ENCODE measurements at places on chromosomes 13 and 19.

DNA sequence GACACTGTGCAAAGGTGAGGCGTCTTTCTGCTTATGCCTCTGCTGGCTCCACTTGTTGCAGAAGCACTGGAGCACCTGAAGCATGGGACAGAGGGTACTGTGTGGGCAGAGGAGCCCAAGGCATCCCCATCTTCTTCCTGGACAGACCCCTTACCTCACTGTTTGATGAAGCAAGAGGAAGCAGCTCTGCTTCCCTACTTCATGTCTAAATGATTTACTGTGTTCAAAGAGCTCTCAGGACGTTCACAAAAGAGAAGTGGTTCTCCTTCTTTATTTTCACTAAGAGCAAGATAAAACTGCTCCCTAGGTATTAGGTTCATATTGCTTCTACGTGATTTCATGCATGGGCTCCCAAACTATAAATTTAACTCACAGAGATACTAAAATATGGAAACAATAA, 1635.4 kb upstream of the SLC10A2 start:
- no peak for DNase-seq

DNA sequence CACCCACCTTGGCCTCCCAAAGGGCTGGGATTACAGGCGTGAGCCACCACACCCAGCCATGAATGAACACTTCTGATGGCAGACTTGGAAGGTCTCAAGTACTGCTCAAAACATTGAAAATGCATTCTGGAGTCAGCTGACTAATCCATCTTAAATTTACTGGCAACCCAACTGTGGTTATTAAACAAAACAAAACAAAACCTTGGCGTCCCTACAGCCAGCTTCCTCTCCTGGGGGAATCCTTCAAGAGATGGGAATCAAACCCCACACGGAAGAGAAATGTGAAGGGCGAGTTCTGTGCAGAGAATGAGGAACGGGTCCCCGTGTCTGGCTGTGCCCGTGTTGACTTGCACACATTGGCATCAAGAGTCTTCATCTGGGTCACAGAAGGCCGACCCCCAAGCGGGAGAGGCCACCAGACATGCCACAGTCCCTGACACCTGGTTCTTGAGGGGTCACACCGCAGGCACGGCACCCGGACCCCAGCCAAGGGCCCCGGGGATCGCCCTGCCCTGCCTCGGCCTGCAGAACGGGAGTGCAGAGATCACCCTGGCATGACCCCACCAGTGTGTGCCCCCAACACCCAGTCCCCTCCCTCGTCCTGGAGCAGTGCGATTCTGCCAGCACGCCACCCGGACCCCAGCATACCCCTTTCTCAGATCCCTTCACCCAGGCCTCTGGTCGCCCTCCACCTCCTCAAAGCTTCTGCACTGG, 3.2 kb downstream of the MAP2K2 start:
- DNase-seq = no peak

DNA sequence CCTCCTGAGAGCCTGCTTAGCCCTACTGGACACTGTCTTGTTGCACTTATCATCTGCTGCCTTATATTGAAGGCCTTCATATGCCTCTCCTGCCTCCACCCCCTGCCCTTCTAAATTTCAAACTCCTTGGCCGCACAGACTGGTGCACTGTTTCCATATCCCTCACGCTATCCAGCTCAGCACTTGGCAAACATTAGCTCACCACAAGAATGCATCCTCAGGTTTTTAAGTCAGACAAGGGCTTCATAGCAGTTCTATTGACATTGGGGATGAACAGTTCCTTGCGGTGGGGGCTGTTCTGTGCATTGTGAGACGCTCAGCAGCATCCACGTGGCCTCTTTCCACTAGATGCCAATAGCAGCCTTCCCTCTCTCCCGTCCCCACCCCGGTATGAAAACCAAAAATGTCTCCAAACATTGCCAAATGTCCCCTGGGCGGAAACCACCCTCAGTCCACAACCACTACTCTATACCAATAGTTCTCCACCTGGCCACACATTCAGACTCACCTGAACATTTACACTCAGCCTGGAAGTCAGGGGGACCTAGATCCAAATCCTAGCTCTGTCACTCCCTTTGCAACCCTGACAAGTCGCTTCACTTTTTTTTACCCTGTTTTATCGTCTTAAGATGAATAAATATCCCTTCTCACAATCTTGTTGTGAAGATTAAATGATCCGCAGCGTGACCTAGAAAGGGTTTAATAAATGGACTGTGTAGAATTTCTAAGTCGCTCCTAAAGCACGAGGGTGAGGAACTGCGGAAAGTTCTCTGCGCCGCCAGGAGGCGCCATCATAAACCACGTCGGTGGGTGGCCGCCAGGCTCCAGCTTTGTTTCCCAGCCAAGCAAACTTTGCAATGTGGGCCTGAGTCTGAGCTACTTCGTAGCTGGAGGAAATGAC, 3.6 kb upstream of the CEACAM3 start:
- DNase-seq = peak; percentile 72

DNA sequence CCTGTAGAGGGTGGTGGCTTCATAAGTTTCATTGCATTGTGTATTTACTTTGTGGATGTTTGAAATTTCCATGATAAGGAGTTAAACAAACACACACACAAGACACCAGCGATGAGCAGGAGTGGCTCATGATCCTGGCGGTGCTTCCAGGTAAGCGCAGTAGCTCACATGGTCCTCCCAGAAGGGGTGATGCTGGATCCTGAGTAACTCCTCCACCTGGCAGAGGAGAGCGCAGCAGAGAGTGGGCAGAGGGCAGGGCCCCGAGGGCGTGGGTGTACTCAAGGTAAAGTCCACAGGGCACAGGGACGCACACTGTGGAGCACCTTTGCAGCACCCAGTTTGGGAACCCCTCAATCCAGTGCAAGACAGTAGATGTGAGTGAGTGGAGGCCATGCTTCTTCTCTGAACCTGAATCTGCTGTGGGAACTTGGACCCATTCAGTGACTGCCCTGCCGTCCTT, 54.0 kb downstream of the RFX2 start:
- DNase-seq = no peak
